Dermis lymphatic vessel endothelial cell (primary cell): ENCODE measurements at places on chromosomes 5 and 9. TPM values are rescaled to one million over a fixed set of nuclear protein-coding genes. Genes with fewer than 3 reads are reported as not detected.

The DNLZ gene
- 10.0 and 11.8 TPM in 2 replicates for total RNA-seq

The BTNL8 gene
- total RNA-seq, result 0.09 and 0.22 TPM in 2 replicates

The RNF14 gene
- 52.3 and 55.7 TPM in 2 replicates for total RNA-seq

The TCF7 gene
- total RNA-seq, result 0.09 and 0.11 TPM in 2 replicates

The SLC2A8 gene
- total RNA-seq, result 5.7 and 6.8 TPM in 2 replicates

The UNC5A gene
- total RNA-seq, result 0.22 and 0.26 TPM in 2 replicates

The PDE8B gene
- under 0.01 and 0.11 TPM in 2 replicates for total RNA-seq

The ADAMTSL2 gene
- total RNA-seq, result 0.09 and 0.11 TPM in 2 replicates

The TSSK1B gene
- not detected in 2 replicates for total RNA-seq

The SOWAHA gene
- under 0.01 TPM in 1 of 2 replicates, not detected in the other for total RNA-seq

The ZNF354C gene
- 6.2 and 7.7 TPM in 2 replicates for total RNA-seq

The FIBCD1 gene
- total RNA-seq, result not detected in 2 replicates
